ENCODE measurements at places on chromosomes 2 and 18.

GRCh38 chr2:140248623-140249022 lies 1468.4 kb upstream of the NXPH2 start:
- DNase-seq: no peak

- no peak for DNase-seq
Observed at GRCh38 chr18:7520200-7520785, 46.8 kb upstream of the PTPRM start.

DNA sequence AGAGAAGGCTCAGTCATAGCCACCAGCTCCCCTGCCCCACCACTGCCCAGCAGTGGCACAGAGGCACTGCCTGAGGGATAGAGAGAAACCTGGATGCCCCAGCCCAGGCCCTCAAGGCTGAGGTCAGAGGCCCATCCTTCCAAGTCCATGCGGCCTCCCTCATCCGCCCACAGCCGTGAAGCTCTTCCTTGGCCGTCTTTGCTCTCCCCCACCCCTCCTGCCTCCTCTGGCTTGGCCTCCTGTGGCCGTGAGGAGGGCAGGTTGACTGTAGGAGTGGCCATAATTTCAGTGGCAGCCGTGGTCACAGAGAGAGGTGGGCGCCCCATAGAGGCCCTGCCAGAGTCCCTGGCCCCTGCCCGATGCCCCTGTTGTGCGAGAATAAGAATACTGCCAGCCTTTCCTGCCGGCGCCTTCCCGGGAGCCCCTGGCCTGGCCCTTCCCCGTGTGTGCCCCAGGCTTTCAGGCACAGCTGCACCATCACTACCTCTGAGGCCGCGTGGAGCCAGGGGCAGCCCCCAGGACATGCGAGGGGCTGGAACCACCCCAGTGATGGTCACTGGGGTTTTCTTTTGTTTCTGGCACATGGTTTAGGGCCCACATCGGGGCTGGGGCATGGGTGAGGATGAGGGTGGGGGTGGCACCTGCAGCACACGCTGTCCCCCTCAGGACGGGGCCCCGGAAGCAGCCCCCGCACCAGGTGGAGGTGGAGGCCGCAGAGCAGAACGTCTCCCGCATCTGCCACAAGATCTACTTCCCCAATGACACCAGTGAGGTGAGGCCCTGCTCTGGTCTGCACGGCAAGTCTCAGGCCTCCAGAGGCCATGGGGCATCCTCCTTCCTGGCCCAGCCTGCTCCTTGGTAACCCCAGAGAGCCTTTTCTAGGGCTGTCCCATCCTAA lies 13.1 kb upstream of the GPR17 start:
- peak; percentile 89 for DNase-seq

GRCh38 chr2:137998503-137998902 lies 34.2 kb downstream of the HNMT start:
- DNase-seq: no peak

GRCh38 chr2:46780411-46780800 lies 135.2 kb downstream of the MCFD2 start:
- no peak for DNase-seq

DNA sequence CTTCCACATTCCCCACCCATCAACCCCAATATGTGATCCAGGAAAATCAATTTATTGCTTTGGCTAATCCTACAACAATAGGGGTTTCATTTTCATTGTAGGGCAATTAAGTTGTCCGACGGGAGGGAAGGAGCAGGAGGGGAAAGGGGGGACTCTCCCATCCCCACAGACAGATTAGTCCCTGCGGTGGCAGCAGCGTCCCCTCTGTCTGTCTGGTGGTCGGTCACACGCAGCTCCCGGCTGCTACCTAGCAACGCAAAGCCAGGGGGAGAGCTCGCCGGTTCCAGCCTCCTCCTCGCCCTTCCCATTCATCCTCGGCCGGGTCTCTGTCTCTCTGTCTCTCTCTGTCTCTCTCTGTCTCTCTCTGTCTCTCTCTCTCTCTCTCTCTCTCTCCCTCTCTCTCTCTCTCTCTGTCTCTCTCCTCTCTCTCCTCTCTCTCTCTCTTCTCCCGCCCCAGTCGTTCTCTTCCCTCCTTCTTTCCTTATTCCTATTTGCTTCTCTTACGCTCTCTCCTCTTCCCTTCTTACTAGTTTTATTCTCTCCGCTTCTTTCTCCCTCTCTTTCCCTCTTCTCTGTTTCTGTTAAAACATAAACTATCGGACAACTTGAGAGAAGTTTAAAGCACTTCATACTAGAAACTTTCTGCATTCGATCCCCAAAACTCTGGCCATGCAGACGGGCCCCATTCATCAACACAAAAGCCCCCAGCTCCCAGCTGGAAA lies 1.2 kb downstream of the LRP2 start:
- DNase-seq: no peak

DNA sequence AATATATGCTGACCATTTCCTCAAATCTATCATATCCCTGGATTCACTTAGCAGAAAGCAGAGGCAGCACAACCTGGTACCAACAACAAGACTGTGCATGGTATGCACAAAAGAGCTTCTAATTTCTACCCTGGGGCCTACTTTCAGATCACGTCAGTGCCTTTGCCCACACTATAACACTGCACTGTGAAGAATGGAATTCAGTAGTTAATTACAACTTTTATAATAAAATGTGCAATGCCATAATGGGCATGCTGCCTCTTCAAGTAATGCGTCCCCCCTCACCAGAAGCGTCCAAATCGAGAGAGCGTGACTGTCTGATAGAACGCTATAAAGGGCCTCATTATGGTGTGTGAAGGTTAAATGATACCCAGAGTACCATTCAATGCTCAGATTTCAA lies 328.1 kb upstream of the PKDCC start:
- no peak for DNase-seq

GRCh38 chr2:79833235-79833878 lies 320.5 kb downstream of the CTNNA2 start:
- DNase-seq: no peak

- no peak for DNase-seq
Observed at GRCh38 chr2:66698576-66699239, 263.8 kb downstream of the MEIS1 start.

- no peak for DNase-seq
Observed at GRCh38 chr2:134310107-134311079, 56.5 kb downstream of the MGAT5 start.

- DNase-seq: no peak
Observed at GRCh38 chr2:213995400-213996105, 415.3 kb upstream of the VWC2L start.

DNA sequence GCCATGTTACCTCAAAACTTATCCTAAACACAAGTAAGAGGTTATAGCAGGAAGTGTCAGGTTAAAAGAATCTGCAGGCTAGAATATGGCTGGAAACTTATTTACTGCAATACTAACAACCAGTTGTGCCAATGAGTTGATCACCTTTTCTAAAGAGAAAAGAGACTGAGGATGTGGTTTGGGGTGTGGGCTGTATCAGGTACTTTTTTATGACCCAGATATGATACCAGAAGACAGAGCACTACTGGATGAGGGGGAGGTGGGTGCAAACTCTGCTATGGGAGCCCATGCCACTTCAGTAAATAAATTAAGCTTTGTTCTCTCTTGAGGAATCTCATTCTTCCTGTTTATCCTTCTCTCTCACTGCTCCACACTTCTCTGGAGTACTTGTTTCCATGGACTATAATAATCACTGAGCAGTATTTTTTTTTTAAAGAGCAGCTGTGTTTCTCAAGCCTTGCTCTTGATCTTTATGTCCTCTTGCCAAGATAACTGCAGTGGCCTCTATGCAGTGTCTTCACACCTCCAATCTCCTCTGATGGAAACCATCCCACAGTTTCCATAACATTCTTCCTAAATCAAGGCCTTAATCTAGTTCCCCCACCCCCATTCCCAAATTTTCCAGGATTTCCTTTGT lies 51.2 kb upstream of the NOSTRIN start:
- no peak for DNase-seq

- DNase-seq: peak; percentile 54
Observed at GRCh38 chr2:48946449-48947048, 191.0 kb upstream of the LHCGR start.

DNA sequence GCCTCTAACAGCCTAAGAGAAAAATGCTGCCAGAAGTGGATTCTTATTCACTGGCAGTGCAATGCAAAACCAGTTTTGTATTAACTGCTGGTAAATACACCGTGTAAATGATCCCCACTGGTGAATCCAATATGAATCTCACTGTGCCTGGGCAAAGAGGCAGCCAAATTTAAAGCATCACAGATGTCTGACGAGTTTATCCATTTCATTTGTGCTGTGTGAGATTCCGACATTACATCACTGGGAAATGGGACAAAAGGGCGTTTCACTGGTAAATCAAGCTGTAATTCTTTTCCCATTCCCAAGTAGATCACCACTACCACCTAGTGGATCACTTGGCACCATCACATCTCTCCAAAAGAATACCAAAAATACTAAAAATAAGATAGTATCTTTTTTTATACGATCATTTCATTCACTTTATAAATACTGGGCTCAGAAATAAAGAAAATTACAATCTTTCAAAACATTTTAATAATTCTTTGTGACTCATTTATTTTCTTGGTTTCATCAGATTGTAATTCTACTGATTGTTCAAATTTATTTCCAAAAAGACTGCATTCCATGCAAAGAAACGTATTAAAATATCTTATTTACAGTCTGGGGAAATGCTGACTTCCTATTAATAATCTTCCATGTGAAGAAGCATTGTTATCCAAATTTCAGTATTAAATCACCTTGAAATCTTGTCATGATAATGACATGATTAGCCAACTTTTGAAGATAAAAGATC lies 125.6 kb downstream of the GRB14 start:
- DNase-seq: no peak

DNA sequence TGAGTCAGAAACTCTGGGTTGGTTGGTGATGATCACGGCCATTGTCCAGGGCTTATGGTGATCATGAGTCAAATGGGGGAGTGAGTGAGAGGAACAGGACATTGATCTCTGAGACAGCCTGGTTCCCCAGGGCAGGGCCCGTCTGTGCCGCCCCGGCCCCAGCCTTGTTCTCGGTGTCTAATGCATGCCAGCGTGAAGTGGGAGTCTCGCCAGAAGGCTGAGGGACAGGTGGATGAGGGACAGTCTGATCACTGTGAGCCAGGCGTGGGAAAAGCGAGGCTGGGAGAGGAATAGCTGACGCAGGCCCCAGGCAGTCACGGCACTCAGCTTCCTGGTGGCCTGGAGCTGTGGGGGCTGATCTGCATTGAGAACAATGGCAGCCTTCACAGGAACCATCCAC lies 208.3 kb upstream of the HDAC4 start:
- DNase-seq: no peak

DNA sequence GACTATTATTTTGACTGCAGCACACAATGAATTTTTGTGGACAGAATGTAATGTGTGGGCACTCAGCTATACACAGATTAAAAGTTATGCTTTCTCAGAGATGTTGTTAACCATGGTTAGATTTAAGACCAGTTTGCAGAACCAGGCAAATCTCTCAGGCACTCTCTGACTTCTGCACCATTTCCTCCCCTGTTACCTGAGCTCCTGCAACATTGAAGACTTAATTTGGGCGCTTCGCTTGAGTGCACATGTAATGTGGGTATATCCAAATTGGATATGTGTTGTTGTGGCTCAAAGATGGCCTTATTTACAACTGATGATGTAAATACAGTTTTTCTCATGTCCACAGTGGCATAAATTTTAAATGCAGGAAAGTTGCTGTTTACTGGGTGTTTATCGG lies 469.4 kb downstream of the PTPRM start:
- no peak for DNase-seq

DNA sequence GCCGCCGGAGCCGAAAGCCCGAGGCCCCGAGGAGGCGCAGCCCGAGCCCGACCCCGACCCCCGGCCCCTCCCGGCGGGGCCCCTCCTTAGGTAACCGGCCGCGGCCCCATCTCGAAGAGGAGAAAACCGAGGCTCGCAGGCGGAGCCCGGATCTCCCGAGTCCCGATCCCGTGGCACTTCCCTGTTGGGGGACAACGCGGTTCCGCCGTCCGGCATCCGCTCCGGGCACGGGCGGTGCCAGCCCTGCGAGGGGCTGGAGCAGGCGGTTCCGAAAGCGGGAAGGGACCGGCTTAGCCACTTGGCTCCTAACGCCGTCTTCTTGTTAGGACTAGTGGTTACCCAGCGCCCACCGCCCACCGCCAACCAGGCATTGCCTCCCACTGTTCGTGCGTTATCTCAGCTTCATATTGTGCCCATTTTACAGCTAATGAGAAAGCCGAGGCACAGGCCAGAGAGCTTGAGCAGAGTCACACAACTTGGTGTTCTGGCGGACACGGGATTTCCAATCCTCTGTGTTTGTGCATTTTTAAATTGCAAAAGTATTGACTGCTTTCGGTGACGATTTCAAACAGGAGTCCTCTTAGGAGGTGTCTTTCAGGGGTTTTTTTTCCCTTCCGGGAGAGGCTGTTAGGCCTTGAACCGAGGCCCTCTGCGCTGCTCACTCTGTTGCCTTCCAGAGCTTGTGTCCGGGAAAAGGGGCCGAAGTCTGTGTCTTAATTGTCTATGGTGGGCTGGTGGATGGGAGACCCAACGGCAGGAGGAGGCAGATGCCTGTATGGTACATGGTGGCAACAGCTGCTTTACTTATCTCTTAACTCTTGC lies 562 bp downstream of the CENPA start:
- peak; percentile 47 for DNase-seq

GRCh38 chr18:41828137-41828536 lies 126.9 kb upstream of the PIK3C3 start:
- no peak for DNase-seq

- no peak for DNase-seq
Observed at GRCh38 chr2:69190743-69191404, 177.9 kb downstream of the ANTXR1 start.

- peak; percentile 56 for DNase-seq
Observed at GRCh38 chr2:201151127-201151981, 31.6 kb upstream of the CASP10 start.

- no peak for DNase-seq
Observed at GRCh38 chr2:140657657-140658056, 1473.2 kb downstream of the LRP1B start.

- no peak for DNase-seq
Observed at GRCh38 chr2:101310090-101310833, 1.8 kb upstream of the RNF149 start.

- DNase-seq: no peak
Observed at GRCh38 chr18:26040051-26040656, 50.3 kb downstream of the SS18 start.

DNA sequence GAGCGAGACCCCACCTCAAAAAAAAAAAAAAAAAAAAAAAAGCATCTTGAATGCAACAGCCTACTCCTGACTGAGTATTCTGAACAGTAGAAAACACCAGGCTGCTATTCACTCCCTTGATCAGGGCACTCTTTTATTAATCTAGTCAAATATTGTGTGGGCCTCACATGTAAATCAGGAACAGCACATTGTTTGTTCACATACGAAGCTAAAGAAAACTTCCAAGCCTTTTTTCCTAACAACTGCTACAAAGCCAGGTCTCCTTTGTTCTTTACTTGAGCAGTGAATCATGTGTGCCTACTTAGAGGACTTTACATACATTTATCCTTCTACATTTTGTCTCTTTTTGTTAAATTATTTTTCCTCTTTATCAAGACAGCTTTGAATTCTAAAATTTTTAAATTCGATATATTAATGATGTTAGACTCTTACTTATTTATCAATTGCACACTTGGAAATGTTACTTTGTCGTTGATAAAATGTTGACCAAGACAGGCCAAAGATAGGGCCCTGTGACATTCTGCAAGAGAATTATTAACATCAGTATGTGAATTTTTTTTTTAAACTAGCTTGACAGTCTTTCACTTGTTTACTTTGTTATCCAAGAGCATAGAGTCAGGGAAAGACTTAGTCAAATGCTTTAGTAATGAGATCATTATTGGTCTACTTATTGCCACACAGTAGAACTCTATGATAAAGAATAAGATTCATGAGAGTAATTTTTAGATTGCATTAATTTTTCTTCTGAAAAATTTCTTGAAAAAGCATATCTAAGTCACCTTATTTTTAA lies 13.2 kb downstream of the SPATS2L start:
- DNase-seq: no peak

GRCh38 chr18:79924814-79925731 lies 26.4 kb downstream of the SLC66A2 start:
- DNase-seq: no peak
